Omental fat pad (tissue), 4 donors: ENCODE measurements at places on chromosomes 12 and 14.

- no peak for DNase-seq
Measured at GRCh38 chr14:61468063-61468825, 146.9 kb downstream of the PRKCH start.

GRCh38 chr12:110046451-110047187, 1.7 kb downstream of the C12orf76 start:
- DNase-seq, result no peak

- DNase-seq, result no peak
Measured at GRCh38 chr12:69671597-69671996, 27.5 kb downstream of the BEST3 start.

GRCh38 chr12:123398177-123398549, 14.2 kb downstream of the KMT5A start:
- DNase-seq, result no peak
